NCI-H1417 treated with DMSO at 0.1 percent for 48 hours (cell line): ENCODE measurements at places on chromosomes 3 and 15.

- no peak for DNase-seq
These were observed 13.6 kb upstream of the GP9 start for GRCh38 chr3:129046732-129047552.

GRCh38 chr3:41997702-41998550 lies 36.0 kb upstream of the ULK4 start:
- DNase-seq = no peak

GRCh38 chr15:32729700-32730395 lies 12.0 kb downstream of the GREM1 start:
- DNase-seq = no peak

GRCh38 chr15:87610366-87610765 lies 646.2 kb downstream of the NTRK3 start:
- DNase-seq = no peak

GRCh38 chr3:134369861-134370596 lies 4.2 kb downstream of the AMOTL2 start:
- DNase-seq = no peak

DNA sequence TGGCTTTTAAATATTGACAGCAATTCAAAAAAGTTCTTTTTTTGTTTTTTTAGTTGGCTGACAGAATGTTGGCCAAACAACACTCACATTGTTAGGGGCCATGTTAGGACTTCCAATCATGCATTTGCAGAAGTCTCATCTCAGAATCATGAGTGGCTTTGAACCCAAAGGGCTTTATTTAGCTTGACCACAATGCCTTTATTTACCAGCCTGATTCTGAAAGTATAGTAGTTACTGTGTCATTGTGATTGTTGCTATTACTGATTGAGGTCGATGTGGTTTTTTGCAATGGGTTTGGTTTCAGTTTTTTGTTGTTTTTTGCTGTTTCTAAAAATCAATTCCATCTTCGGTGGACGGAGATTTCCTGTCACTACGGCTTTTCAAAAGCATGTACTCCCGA lies 7.2 kb downstream of the GLDN start:
- DNase-seq = no peak

DNA sequence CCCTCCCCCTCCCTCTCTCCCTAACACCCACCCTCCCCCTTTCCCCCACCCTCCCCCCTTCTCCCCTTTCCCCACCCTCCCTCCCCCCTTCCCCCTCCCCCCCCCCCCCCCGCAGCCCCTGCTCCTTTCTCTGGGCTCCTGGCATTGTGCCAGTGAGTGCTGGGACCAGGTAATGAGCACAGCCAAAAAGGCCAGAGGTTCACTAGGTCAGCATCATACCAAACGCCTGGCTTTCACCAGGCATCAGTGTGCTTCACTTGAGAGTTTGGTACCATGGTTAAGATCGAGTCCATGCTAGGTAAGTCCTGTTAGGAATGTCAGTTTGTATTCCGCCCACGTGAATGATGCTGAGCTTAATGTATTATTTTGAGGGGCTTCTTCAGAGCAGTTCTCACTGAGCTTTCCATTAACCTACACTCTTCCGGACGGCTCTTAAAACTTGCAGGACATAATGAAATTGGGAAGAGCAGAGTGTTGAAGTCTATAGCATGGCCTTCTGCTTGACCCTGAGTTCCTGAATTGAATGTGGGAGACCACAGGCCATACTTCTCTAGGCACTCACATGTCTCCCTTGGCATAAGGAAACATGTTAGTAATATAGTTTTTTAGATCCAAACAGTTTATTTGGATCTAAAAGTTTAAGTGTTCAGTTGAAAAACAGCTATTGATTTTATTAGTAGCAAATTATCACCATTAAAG lies 45.6 kb downstream of the SENP2 start:
- DNase-seq = no peak

GRCh38 chr3:114640126-114640525 lies 346.3 kb downstream of the TIGIT start:
- DNase-seq = no peak

DNA sequence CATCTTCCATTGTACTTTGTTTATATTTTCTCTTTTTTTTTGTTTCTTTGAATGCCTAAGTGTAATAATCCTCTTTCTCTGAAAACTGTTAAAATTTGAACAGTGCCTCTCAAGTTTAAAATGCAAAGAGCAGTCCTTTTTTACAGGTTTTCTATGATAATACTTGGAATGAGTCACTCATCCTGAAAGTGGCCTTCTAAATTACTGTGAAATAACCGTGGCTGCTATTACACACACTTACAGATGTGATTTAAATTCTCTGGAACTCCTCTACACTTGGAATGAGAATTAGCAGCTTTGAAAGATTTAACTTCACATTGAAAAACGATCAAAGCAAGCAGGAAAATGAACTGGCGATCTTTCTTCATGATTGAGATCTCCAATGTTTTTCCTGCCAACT lies 105.9 kb downstream of the ROBO1 start:
- DNase-seq = no peak

DNA sequence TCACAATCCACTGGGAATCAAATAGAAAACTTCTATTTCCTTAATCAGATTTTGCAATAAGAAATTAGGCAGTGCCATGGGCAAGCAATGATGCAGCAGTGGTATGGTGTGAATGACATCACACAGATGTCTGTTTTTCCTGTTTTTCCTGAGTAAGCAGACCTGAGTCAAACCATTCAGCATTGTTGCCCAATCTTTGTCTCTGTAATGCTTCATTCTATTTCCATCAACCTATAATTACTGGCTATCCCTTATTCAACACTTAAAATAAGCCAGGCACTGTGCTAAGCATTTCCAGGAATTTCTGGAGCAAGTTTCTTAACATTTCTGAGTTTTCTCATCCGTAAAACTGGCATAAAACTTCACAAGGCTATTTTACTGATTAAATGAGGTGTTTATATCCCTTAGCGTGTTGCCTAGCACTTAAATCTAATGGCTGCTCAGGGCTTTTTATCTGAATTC lies 11.3 kb upstream of the OXSR1 start:
- no peak for DNase-seq
